ENCODE measurements at places on chromosomes 4 and X.

- no peak for DNase-seq
These were observed 39.0 kb upstream of the RASGEF1B start for GRCh38 chr4:81510643-81511178.

- DNase-seq, result no peak
These were observed 666.2 kb downstream of the KCTD8 start for GRCh38 chr4:43782391-43782790.

GRCh38 chr4:48027653-48028052, 11.1 kb downstream of the NIPAL1 start:
- no peak for DNase-seq

DNA sequence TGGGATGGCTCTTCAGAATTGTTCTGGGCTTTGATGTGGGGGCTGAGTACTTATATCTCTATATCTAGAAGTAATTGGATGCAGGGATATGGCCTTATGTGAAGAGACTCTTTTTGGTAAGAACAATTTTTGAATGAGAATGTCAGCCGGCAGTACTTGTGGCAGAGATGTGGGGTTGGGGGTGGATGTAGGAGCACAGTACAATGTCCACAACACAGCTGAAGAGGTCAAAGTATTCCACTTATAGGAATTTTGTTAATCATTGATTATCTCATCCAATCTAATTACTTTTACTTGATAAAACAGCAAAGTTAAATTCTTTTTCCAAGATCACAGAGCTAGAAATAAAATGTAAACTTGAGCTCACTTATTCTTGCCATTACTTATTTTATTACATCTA, 391.4 kb downstream of the TEX13C start:
- DNase-seq, result no peak

GRCh38 chrX:153867139-153867538, 18.8 kb downstream of the L1CAM start:
- DNase-seq, result no peak

GRCh38 chr4:90545380-90545779, 418.2 kb downstream of the CCSER1 start:
- no peak for DNase-seq

DNA sequence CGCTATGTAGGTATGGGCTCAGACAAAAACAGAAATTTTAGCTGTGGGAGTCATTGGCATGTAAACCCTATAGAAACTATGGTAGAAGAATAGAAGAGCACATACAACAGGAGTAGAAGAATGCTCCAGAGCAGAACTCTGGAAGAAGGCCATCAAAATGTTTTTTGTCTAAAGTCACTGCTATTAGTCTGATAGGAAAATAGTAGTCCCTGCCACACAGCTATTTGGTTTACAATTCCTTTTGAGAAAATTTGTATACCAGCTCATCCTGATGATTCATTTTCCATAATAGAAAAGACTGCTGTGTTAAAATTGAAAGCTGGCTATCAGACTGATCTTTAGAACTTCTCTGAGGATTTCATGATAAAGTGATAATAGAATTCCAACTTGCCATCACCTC, 32.8 kb upstream of the ADAD1 start:
- no peak for DNase-seq

DNA sequence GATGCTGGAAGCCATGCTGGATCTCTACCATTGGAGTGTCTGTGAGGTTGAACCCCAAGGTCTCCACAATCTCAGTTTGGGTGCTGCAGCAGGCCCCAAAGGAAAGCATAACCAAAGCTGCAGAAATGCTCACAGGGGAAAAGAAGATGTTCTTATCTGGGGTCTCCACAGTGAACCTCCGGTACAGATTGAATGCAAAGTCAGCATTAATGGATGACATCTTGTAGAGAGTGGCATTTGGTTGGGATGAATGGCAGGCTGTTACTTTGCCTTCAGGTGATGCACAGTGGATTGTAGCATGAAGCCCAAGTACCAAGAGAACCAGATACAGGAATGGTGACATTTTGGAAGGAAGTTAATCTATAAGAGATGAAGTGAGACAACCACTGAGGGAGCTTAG, 1.8 kb downstream of the SERPINA7 start:
- no peak for DNase-seq

DNA sequence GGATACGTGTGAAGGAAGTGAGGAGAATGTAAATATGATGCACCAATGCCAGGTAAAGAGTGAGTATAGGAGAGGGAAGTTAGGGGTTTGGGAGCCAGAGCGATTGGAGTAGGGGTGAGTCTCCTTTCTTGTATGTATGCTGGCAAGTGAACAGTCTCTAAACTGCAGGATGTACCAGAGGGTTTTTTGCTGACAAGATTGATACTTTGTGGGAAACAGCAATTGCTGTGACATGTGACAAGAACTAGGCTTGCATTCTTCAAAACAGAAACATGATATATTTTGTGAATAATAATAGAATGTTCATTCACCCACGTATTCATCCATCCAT, 706 bp downstream of the CHIC1 start:
- no peak for DNase-seq

GRCh38 chr4:85979276-85979675, 380.6 kb downstream of the MAPK10 start:
- no peak for DNase-seq

GRCh38 chr4:185004562-185005218, 13.6 kb upstream of the HELT start:
- DNase-seq, result peak; percentile 52

- no peak for DNase-seq
These were observed 74.9 kb downstream of the NYX start for GRCh38 chrX:41522081-41522480.

GRCh38 chr4:76616526-76616925, 181.5 kb downstream of the SHROOM3 start:
- DNase-seq, result no peak

GRCh38 chrX:107579956-107580355, 48.4 kb upstream of the PRPS1 start:
- no peak for DNase-seq
